Right renal cortex interstitium (tissue), 3 donors: ENCODE measurements at places on chromosomes 5 and 9. TPM values are rescaled to one million over a fixed set of nuclear protein-coding genes. Genes with fewer than 3 reads are reported as not detected.

Gene SOX30
- 0.83 TPM for polyA plus RNA-seq

- no peak for DNase-seq
These were observed 1033.5 kb downstream of the EFNA5 start for GRCh38 chr5:106637275-106637674.

Gene IL33
- polyA plus RNA-seq: 8.9 TPM

Gene CSF1R
- 13.8 TPM for polyA plus RNA-seq

Gene CDH18
- polyA plus RNA-seq: 1.1 TPM

DNA sequence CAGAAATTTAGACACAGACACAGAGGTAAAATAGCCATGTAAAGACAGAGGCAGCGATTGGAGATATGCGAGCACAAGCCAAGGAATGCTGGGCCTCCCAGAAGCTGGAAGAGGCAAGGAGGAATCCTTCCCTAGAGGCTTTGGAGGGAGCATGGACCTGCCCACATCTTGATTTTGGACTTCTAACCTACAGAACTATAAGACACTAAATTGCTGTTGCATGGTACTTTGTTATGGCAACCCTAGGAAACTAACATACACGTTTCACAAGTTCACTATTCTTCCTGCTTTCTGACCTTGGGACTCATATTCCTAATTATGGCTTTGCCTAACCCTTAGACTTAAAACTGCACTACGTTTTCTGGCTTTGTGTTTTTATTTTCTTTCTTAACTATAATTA is 4.6 kb upstream of the LURAP1L start:
- no peak for DNase-seq

GRCh38 chr5:16983022-16983639 is 47.0 kb upstream of the MYO10 start:
- DNase-seq: no peak

- DNase-seq: no peak
These were observed 294.6 kb downstream of the SEC61B start for GRCh38 chr9:99516657-99517049.

GRCh38 chr9:71683598-71684235 is 84.6 kb downstream of the CEMIP2 start:
- no peak for DNase-seq

Gene NNT
- polyA plus RNA-seq: 128 TPM

Gene SCGB3A1
- polyA plus RNA-seq: 0.74 TPM

DNA sequence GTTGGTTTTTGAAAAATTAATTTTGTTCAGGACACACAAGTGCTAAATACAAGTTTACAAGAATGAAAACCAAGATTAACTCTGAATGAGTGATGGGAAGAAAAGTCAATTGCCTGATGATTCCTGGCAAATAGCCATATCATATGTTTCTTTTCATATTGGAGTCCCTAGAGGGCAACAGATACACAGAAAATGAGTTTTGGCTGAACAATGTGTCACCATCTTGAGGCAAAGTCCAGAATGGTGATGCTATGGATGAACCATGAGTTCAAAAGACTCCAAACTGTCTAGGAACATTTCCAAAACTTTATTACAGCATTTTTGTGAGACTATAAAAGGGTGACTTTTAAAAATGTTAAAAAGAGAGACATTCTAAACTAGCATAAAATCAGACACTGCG is 382.9 kb downstream of the TMEM161B start:
- DNase-seq: no peak

DNA sequence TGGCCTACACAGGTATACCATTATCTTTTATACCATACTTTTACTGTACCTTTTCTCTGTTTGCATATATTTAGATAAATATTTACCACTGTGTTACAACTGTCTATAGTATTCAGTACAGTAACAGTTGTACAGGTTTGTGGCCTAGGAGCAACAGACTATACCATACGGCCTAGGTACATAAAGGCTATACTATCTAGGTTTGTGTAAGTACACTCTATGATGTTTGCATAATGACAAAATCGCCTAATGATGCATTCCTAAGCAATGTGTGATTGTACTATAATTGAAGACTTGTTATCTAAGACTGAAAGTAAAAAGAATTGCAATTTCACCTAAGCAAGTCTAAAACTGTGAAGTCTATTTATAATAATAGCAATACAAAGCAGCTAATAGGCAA is 3.9 kb downstream of the C9orf72 start:
- DNase-seq: no peak

Gene MLANA
- polyA plus RNA-seq: 0.32 TPM

DNA sequence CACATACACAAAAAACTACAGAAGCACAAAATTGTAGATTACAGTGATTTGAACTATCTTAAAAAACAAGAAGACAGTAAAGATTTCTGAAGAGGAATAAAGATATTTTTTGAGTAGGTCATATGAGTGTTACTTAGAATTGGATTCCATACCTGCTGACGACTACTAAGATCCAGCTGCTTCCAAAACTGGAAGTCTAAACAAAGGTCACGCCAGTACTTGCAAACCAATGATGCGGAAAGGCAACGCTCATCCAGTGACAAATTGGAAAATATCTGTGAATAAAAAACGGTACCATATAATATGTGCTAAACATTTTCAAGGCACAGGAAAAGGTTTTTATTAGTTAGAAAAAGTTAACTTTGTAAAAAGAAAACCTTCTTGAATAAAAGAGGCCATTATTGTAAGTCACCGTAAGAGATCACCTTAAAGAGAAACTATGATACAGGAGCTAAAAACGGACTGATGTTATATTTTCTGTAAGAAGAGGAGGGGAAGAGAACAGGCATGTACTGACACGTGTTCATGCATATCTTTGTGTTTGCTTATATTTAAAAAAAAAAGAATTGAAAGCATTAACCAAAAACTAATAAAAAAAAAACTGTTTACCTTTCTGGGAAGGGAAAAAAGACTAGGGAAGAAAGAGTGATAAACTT is 14.1 kb downstream of the FBXL17 start:
- DNase-seq: no peak

Gene LCN2
- polyA plus RNA-seq: 0.86 TPM

Gene MCTP1
- polyA plus RNA-seq: 5.6 TPM

DNA sequence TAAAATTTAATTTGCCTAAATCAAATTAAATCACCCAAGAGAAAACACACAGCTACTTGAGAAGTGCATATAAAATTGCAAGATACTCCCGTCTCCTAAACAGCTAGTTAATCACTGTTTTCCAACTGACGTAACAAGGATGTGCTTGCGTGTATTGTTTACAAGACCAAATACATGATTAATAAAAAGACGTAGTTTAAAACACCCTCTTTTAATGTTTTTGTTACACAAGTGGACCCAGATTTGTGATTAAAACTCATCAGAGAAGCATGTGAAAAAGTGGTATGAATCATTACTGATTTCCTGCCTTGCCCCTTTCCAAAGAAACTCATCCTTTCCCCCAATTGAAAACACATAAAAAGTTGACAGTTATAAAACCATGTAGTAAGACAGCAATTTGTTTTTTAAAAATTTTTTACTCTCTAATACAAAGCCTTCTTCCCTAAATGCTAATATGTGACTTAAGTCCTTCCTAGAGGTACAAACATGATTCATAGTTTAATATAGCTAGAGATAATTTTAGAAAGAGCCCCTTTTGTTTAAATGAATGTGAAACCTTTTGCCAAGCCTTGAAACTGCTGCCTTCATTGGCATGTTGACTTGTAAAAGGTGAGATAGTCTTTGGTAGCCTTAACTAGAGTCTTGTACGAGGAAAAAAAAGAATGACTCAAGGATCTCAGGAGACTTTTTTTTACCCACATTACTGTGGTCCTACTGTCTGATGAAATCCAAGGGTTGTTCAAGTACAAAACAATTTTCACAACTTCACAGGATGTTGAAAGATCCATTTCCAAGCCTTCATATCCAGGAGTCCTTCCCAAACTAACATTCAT is 61.4 kb upstream of the FST start:
- no peak for DNase-seq

GRCh38 chr9:113738496-113738892 is 137.6 kb upstream of the ZNF618 start:
- no peak for DNase-seq

- DNase-seq: no peak
These were observed 22.8 kb downstream of the RNF44 start for GRCh38 chr5:176514244-176514950.
